ENCODE measurements at places on chromosomes 6 and 20.

DNA sequence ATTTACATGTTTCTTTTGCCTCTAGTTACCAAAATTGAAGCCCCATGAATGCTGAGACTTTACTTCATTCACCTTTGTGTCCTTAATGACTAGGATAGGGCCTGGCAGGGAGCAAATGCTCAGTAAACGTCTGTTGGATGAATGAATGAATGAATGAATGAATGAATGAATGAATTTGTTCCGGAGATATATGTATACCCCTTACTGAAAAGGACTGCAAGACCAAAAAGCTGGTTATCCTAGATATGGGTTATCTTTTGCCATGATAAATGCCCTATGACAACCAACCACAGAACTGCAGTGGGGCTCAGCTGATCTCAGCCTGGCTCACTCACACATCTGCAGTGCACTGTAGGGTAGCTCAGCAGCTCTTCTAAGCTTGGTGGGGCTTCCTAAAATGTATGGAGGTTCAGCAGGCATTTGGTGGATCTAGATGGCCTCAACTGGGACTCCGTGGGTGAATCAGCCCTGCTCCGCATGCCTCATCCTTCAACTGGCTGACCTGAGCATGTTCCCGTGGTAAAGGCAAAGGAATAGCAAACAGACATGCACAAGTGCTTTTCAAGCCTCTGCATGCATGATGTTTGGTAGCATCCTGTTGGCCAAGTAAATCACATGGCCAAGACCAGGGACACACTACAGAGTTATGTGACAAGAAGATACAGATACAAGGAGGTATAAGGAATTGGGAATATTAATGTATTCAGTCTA is 378.7 kb upstream of the SOX4 start:
- no peak for DNase-seq

GRCh38 chr20:10524643-10525042 is 89.5 kb downstream of the SLX4IP start:
- no peak for DNase-seq

DNA sequence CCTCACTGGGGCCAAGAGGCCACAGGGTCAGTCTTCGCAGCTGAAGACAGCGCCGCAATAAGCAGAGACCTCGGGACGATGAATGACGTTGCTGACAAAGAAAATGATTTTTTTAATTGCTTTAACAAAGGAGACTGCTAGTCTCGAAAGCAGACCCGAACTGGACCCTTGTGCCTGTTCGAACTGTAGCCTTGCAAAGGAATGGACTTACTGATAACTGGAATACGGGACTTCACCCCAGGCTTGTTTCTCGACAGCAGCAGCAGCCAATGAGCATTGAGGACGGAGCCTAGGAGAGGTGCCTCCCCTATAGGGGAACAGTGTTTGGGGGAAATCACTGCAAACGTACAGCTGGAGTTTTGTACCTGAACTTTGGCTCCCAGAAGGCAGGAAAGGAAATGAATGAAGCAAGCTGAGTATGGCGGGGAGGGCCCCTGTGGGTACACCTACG is 1.3 kb upstream of the TAF4 start:
- DNase-seq, result no peak

GRCh38 chr6:39432330-39433025 is 110.0 kb upstream of the KCNK16 start:
- no peak for DNase-seq

GRCh38 chr20:11094711-11095110 is 420.9 kb upstream of the JAG1 start:
- no peak for DNase-seq

DNA sequence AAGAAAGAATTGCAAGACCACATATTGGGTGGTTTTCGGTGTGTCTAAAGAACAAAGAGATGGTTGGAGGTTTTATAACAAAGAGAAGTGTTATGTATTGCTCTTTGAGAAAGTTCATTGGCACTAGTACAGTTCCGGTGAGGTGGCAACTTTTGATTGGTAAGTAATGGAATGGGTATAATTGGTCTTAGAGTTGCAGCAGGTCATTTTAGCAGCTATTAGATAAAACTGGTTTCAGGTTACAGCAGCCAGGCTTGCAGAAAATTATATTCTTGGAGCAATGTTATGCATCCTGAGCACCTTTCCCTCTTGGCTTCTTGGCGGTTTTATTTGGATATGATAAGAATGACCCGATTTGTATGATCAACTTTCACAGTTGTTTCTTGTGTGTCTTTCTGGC is 12.3 kb upstream of the SSTR4 start:
- DNase-seq, result no peak

DNA sequence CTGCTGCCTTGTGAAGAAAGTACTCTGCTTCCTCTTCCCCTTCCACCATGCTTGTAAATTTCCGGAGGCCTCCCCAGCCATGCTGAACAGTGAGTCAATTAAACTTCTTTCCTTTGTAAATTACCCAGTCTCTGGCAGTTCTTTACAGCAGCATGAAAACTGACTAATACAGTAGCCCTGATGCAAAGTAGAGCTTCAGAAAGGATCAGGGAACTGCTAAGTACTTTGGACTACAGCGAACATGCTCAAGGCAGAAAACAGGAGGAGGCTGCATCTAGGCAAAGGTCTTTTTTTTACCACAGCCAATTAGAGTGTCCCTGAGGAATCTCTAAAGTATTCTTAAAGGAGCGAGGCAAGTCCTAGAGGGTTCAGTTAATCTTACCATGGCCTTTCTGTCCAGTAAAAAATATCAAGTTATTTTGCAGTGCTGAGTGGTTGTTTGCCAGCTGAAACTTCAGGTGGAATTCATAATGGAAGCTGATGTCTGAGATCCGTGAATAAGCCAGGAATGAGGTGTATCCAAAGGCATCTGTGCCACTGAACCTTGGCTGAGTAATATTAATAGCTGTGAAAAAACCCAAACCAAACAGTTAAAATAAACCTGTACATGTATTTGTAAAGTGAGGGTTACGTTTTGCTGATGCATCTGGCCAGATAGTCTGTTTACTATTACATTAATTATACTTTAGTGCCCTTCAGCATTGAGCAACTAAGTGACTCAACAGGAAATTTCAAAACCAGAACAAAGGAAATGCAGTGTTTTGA is 170.4 kb downstream of the PHF3 start:
- no peak for DNase-seq

DNA sequence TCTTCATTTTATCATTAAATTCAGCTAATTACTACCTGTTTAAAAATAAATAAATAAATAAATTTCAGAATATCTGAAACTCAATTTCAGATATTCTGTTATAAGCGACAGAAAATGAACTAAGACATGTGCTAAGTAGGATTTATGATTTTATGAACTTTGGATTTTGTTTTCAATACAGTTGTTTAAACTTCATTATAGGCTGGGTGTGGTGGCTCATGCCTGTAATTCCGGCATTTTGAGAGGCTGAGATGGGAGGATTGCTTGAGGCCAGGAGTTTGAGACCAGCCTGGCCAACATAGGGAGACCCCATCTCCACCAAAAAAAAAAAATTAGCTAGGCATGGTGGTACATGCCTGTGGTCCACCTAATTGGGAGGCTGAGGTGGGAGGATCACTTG is 36.0 kb downstream of the AFG1L start:
- no peak for DNase-seq

- DNase-seq, result no peak
These were observed 190.7 kb downstream of the CDH26 start for GRCh38 chr20:60148885-60149284.

DNA sequence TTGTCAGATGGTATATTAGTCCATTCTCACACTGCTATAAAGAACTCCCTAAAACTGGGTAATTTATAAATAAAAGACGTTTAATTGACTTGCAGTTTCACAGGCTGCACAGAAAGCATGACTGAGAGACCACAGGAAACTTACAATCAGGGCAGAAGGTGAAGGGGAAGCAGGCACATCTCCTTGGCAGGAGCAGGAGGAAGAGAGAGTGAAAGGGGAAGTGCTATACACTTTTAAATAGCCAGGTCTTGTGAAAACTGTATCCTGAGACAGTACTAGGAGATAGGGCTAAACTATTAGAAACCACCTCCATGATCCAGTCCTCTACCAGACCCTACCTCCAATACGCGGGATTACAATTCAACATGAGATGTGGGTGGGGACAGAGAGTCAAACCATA is 193.9 kb upstream of the KCNG1 start:
- DNase-seq, result no peak

GRCh38 chr20:36434383-36434782 is 106.9 kb upstream of the MYL9 start:
- no peak for DNase-seq

DNA sequence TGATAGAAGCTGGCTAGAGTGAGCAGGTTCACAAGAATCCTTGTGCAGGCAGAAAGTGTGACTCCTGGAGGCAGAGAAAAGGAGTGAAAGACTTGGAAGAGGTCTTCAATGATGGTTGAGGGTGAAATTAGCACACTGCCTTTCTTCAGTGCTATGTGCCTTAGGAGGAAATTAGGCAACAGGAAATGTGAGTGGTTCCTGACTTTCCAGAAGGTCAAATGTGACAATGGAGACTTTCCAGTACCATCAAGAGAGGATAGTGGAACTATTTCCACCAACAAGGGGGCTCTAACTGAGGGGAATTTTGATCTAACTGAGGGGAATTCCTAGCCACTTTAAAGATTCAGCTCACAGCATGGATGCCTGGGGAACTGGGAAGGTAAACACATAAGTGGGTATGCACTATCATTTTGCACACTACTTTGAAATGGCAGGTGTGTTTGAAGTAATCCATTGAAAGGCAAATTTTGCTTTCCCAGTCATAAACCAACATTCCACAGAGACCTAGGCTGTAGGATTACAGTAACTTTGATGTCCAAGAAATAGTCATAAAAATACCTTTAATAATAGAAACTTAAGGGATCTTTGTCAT is 90.0 kb downstream of the PERP start:
- DNase-seq, result no peak

DNA sequence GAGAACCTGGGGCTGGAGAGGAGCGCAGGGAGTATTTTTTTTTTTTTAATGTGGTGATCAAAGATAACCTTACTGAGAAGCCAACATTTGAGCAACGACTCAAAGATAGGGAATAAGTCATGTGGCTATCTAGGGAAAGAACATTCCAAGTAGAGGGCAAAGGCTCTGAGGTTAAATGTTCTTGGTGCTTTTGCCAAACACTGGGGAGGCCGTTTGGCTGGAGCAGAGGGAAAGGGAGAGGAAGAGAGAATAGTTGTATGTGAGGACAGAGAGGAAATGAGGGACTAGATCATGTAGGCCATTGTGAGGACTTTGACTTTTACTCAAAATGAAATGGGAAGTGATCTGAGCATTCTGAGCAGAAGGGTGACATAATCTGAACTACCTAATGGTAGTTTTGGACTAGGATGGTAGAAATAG is 27.8 kb downstream of the ACSS2 start:
- DNase-seq, result no peak

GRCh38 chr6:30655743-30656094 is 8.8 kb downstream of the C6orf136 start:
- no peak for DNase-seq

DNA sequence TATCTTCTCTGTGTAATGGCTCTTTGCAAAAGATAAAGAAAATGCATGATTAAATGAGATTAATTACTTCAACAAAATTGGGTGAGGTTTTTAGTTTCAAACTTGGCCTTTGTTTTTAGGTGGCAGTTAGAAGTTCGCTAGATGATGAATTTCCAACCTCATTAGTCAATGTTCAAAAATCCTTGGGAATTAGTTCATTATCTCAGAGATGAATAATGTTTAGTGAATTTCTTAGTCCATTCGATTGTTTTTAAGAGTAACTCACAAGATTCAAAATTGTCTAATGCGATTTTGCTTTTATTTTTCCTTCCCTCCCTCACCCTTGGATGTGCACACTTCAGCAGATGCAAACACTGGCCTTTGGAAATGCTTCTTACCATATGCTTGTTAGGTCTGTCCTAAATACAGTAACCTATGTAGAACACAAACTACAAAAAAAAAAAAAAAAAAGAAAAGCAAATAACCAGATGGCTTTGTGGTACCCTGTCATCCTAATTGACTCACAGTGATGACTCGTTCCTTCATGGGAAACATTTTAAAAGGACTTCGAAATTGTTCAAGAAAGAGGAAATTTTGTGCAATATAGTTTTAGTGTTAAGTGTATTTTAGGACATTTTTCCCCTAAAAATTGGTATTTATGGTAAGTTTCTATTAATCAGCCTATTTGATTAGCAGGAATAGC is 66.7 kb downstream of the FAM229B start:
- no peak for DNase-seq

DNA sequence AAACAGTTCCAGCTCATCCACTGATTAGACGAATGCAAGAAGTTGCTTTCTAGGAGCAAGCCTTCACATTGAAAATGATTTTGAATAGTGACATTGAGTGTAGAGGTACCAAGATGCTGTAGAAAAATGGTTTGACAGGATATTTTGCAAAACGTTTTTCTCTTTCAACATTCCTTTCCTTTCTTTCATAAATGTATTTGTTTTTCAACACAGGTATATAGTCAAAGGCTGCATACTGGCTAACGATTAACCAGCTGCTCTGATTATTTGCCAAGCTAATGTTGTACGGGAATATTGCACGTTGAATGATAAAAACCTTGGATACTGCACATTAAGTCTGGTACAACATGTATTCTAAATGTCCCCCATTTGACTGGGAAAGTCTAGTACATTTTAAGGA is 78.8 kb upstream of the TENT5A start:
- DNase-seq, result no peak

GRCh38 chr6:18022398-18023231 is 35.2 kb upstream of the KIF13A start:
- DNase-seq, result no peak

DNA sequence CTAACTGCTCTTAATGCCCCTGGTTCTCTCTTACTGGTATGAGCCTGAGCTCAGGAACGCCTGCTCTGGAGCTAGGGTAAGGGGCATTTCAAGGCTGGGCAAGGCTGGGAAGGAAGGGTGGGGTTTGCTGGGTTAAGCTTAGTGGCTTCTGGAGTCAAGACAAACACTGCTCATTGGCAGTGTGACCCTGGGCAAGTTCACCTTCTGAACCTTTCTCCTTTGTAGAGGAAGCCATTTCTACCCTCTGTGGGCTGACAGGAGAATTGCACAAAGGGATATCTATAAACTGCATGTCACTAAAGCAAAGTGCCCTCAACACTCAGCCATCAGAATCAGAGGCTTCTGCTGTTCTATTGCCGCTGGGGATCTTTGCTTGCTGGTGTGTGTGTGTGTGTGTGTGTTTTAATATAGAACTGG is 20.3 kb upstream of the LRRN4 start:
- DNase-seq, result no peak

- DNase-seq, result no peak
These were observed 58.4 kb downstream of the GJA10 start for GRCh38 chr6:89952686-89953085.

DNA sequence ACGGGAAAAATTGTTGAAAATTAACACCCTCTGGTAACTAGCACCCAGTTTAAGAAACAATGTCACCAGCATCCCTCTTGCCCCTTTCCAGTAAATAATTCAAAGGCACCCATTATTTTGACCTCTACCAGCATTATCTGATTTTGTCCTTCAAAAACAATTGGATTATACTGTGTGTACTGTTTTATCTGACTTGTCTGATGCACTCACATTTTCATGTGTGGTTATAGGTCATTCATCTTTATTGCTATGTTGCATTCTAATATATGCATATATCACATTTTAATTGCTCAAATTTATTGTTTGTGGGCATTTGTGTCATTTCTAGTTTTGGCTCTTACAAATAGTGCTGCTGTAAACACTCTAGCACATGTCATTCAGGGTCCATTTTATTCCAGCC is 260.9 kb upstream of the PRDM1 start:
- DNase-seq, result no peak

- peak; percentile 76 for DNase-seq
These were observed 3.5 kb downstream of the MYLK2 start for GRCh38 chr20:31822421-31823330.
